Esophagus squamous epithelium (tissue), 5 donors: ENCODE measurements at places on chromosomes 2 and 18. TPM values are rescaled to one million over a fixed set of nuclear protein-coding genes. Genes with fewer than 3 reads are reported as not detected.

The LYPD6B gene
- 3.1 TPM for total RNA-seq

The C2orf15 gene
- 0.97 TPM for total RNA-seq

The ARHGEF33 gene
- total RNA-seq, result 0.04 TPM

The SPATA3 gene
- not detected for total RNA-seq

DNA sequence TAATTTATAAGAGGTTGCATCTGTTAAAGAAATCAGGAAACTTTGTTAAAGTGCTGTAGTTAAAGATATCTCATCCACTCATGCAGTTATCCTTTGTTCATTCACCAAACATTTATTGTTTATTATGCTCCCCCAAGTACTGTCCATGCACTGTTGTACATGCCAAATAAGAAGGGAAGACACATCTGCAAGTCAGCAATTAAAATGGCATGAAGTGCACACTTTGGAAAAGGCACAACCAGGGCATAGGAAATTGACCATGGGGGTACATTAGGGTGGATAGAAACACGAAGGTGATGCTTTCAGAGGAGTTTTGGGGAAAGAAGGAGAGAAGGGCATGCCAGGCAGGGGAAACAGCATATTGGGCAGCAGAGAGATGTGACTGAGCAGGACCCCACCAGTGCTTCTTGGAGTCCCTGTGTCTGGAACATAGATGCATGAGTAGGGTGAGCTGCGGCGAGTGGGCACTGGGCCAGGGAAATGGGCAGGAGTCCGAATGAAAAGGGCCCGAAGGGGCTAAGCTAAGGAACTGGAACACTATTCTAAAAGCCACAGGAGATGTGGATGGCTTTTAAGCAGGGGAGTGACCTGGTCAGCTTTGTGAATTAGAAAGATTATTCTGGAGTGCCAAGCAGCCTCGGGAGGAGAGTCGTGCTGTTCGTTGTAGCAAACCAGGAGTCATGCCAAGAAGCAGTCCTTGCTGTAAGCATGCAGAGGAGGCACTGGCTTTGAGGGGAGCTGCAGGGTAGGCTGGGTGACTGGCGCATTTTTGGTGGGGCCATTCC is 316.3 kb downstream of the AGPS start:
- no peak for DNase-seq

DNA sequence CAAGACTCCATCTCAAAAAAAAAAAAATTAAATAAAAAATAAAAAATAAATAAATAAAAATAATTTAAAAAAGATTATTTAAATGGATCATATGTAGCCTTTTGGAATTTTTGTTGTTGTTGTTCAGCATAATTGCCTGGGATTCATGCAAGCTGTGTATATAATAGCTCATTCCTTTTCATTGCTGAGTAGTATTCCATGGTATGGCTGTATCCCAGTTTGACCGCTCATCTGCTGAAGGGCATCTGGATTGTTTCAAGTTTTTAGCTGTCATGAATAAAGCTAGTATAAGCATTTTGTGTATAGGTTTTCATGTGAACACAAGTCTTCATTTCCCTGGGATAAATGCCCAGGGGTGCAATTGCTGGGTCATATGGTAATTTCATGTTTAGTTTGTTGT is 6.4 kb upstream of the TANC1 start:
- DNase-seq, result no peak

DNA sequence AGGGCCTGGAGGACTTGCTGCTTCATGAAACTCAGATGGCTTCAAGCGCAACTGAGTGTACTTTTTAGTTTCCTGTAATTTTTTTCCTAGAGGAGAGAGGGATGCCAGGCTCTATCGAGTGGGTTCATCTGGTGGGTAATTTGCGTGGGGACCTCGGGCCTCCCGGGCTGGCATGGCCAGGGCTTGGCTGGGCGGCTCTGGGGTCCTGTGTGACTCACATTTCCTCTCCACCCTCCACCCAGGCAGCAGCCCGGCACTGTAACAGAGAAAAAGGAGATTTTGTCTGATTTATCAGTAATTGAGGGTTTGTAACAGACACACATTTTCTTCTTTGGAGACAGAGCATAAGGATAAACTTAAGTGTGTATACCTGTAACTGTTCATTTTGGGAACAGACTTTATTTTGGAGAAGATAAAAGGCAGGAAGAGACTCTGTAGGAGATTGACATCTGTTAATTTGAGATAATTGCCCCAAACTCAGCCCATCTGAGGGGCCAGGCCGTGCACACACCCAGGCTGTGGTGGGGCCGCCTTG is 64.3 kb downstream of the NFATC1 start:
- no peak for DNase-seq

DNA sequence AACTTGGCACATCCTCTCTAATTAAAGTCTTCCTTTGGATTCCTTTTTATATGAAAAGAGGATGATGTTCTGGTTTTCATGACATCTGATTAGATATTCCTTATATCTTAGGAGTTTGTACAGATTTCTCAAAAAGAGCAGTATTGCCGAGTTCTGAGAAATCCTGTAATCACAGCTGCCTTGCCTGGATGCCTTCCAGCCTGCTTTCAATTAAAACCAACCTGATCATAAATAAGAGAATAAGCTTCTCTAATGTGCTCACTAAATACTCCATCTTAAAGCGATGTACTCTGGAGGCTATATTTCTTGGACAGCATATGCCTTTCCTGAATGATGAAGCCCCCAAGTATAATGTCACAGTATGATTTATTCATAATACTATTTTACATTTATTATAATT is 1203.8 kb upstream of the PIK3C3 start:
- DNase-seq, result no peak

DNA sequence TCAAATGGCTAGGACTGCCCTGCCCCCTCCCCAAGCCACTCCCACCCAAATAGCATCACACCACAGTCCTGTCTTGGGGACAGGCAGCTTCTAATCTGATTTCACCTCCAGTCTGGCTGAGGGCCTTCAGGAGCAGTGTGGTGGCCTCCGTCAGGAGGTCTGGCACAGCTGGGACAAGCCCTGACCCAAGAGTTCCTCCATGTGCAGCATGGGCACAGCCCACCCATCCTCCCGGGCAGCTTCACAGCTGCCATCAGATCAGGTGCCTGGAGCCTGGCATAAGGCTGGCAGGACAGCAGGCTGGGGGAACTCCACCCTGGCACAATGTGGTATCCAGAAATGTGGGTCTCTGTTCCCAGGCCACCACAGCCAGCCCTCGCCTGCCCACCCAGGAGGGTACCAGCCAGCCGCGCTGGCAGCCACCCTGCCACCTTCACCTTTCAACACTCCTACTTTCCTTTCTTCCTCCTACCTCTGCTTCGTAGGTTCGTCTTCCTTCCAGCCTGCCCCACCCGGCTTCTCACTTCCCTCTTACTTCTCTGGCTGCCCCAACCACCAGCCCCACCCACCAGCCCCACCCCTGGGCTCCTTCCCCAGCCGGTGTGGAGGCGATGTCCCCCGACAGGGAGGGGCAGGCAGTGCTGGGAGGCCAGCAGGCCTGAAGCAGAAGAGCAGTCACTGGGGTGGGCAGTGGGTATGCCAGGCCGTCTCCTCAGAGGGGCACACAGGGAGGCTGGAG is at the start of gene CAPG:
CAPG (minus strand) TSS at position 522 of the 739 bp plus-strand sequence. CDS start 8,221 bp downstream, outside the sequence.
- DNase-seq, result no peak

- DNase-seq, result no peak
Measured at GRCh38 chr2:218788529-218789255, 6.7 kb downstream of the CYP27A1 start.

- DNase-seq, result no peak
Measured at GRCh38 chr2:218273908-218274249, 3.6 kb downstream of the PNKD start.

DNA sequence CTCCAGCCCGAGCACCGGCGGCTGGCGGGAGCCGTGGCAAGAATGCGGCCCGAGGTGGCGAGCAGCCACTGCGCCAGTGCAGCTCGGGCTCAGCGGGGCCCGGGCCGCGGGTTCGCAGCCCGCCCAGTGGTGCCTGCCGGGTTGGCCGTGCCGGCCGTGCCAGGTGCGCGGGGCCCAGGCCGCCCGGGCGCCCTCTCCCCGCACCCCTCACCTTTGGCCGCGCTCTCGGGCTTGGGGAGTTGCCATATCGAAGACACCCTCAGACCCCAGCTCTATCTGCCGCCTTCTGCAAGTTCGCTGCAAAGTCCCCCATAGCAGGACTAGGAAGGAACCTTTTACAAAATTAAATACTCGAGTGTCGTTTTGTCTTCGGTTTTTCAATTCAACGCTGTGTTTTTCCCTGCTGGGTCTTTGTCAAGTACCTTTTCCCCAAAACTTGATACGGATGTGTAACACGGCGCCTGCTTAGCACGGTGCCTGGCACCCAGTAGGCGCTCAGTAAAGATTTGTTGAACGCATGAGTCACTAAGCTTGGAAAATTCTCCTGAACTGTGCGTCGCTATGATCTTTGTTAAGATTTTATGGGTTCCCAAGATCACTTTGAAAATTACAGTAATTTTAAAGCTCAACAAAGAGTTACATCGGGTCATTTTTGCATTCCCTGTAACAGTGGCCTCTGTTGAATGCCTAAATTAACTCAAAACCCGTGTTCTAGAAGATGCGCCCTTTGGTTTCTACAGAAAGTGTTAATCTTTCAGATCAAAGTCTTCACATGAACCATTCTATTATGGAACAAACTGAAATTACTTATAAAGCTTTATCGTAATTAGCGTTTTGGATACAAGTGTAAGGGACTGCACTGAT is 750 bp downstream of the STRADB start:
- DNase-seq, result no peak

GRCh38 chr18:74497778-74498177 is 1.6 kb downstream of the CNDP2 start:
- no peak for DNase-seq

- no peak for DNase-seq
Measured at GRCh38 chr2:100286318-100286717, 36.0 kb downstream of the LONRF2 start.

GRCh38 chr2:943821-944220 is 6.8 kb upstream of the SNTG2 start:
- DNase-seq, result no peak

DNA sequence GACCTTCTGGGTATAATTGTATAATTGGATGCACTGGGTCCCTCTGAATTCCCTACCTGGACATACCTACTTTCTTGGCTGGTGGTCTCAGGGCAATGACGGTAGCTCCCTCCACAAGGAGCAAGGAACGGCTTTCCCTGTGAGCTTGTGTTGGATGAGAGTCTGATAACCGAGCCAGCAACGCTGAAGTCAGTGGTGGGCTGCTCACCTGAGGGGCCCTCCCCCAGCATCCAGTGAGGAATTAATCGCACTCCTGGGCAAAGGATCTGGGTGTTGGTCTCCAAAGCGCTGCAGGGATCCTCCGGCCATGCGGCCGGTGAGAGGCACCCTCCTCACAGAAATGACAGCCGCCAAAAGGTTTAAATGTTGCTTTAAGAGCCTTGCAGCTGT is 47.1 kb downstream of the LONRF2 start:
- DNase-seq, result no peak

- DNase-seq, result no peak
Measured at GRCh38 chr2:89829828-89830227, 1138.4 kb downstream of the RPIA start.
